ENCODE measurements at places on chromosomes 16 and 17. TPM values are rescaled to one million over a fixed set of nuclear protein-coding genes. Genes with fewer than 3 reads are reported as not detected.

The PRAC2 gene
- 12.4 TPM for total RNA-seq

The FMNL1 gene
- total RNA-seq = 18.1 TPM

The CHST6 gene
- total RNA-seq = 1.8 TPM

The NEUROD2 gene
- not detected for total RNA-seq

The CRK gene
- total RNA-seq = 85.3 TPM
